Stomach (tissue), 19 donors: ENCODE measurements at places on chromosomes 16 and 17. TPM values are rescaled to one million over a fixed set of nuclear protein-coding genes. Genes with fewer than 3 reads are reported as not detected.

- no peaks in the 10 kb centered on the region for H3K4me1 ChIP-seq
- no peaks in the 10 kb centered on the region for H3K27me3 ChIP-seq
- no peak overlapping the region for H3K27ac ChIP-seq
- no peaks in the 10 kb centered on the region for H3K36me3 ChIP-seq
These were observed 18.0 kb downstream of the HS3ST3B1 start for GRCh38 chr17:14318918-14319205.

Gene CKLF
- total RNA-seq: 35.7 TPM

- DNase-seq: no peak
- H3K36me3 ChIP-seq: peaks cover 86% of the 10 kb centered on the region
- no peak overlapping the region for H3K4me3 ChIP-seq
- H3K4me1 ChIP-seq: no peaks in the 10 kb centered on the region
- no peak overlapping the region for H3K27ac ChIP-seq
These were observed 11.9 kb upstream of the TEDC2 start for GRCh38 chr16:2447920-2448583.

- peak; percentile 94 for DNase-seq
- peak within 1 kb of the TSS; percentile 67 for H3K27ac ChIP-seq
- peaks cover 35% of the 10 kb centered on the region for H3K4me1 ChIP-seq
- no peaks in the 10 kb centered on the region for H3K27me3 ChIP-seq
- H3K36me3 ChIP-seq: peaks cover 44% of the 10 kb centered on the region
- peak within 1 kb of the TSS; percentile 87 for H3K4me3 ChIP-seq
These were observed at the start of the genes NUDT21 and OGFOD1 for GRCh38 chr16:56450986-56451752. TSS of gene NUDT21 (minus strand) at chr16:56451332. CDS start at chr16:56451202, 130 bp downstream. TSS of gene OGFOD1 (plus strand) at chr16:56451554. CDS start at chr16:56451613, 59 bp downstream.

DNA sequence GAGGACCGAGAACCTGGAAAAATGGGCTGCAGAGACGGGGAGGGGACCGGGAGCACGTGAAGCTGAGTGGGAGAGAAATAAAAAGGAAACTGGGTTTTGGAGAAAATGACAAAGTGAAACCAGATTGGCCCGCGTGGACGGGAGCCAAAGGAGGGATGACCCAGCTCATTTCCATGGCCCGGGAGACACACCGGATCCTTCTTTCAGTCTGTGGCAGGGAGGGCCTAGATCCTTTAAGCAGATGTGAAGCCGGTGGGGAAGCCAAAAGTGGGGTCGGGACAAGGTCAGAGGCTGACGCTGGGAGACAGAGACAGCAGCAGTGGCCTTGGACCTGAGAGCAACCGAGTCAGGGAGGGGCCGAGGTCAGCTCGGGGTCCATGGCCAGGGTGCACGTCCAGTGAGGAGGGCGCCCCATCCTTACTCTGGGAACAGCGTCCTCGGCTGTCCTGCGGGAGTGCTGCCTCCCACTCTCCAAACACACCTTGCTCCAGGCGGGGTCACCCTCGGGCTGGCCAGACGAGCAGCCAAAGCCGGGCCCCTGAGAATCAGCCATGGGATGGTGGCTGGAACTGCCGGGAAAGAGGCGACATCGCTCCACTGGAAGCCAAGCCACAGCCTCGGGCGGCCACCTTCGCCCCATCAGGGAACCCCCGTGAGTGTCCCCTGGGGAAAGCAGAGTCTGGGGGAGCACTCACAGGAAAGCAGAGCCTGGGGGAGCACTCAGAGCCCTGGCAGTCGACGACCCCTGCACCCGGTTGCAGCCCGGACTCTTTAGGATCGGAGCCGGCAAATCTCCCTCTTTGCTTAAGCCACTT is 17.3 kb downstream of the CA5A start:
- no peak for DNase-seq
- H3K4me1 ChIP-seq: no peaks in the 10 kb centered on the region
- H3K36me3 ChIP-seq: no peaks in the 10 kb centered on the region
- H3K4me3 ChIP-seq: no peak overlapping the region
- no peak overlapping the region for H3K27ac ChIP-seq

Gene AURKB
- 1.1 TPM for total RNA-seq

- no peak for DNase-seq
- H3K27me3 ChIP-seq: no peaks in the 10 kb centered on the region
- no peaks in the 10 kb centered on the region for H3K36me3 ChIP-seq
These were observed 23.4 kb upstream of the SEC14L1 start for GRCh38 chr17:77117415-77117814.

Gene GPT2
- 29.2 TPM for total RNA-seq

- H3K4me3 ChIP-seq: no peak overlapping the region
- H3K4me1 ChIP-seq: no peaks in the 10 kb centered on the region
- H3K27ac ChIP-seq: peak overlapping the region; percentile 52
- H3K27me3 ChIP-seq: no peaks in the 10 kb centered on the region
- H3K36me3 ChIP-seq: no peaks in the 10 kb centered on the region
These were observed 33.4 kb upstream of the MMD start for GRCh38 chr17:55454906-55455474.

DNA sequence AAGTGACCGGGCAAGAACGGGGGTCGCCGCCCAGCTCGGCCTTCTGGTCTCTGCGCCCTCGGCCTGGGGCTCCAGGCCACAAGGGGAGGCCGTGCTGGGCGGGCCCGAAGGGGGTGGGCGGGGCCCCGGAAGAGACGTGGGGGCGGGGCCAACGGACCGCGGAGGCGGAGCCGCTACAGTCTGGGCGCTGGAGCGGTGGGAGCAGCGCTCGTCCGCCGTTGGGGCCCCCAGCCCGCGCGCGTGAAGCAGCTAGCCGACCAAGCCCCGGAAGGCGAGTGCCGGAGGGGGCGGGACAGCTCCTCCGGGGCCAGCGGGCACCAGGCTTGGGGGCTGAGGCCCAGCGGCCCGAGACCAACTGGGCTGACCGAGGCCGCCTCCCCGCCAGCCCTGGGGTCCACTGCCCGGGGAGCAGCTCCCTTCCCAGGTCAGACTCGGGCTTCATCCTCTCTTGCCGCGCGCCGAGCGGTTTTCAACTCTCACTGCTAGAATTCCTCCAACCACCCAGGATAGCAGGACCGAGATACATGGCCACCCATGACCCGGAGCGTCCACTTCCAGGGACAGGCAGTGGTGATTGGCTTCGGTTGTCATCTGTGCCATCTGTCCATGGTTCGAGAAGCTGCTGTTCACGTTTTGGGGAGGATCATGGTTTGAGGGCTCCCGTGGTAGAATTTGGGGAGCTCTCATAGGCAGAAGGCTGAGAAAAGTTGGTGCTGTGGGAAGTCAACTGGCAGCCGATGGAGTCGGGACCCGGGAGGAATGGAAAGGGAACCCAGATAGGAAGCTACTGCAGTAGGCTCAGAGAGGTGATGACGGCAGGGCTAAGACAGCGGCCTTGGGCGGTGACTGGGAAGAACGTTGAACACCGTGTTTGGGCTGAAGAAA is 44.6 kb upstream of the LCMT1 start:
- H3K36me3 ChIP-seq: no peaks in the 10 kb centered on the region
- peak; percentile 95 for DNase-seq
- H3K4me1 ChIP-seq: peaks cover 18% of the 10 kb centered on the region
- peak overlapping the region; percentile 92 for H3K27ac ChIP-seq
- H3K4me3 ChIP-seq: peak overlapping the region; percentile 59

GRCh38 chr17:19386974-19387920 is at the start of gene MFAP4:
TSS of gene MFAP4 (minus strand) at chr17:19387190. CDS start at chr17:19387155, 35 bp downstream.
- peak within 1 kb of the TSS; percentile 19 for H3K4me3 ChIP-seq
- peak within 1 kb of the TSS; percentile 57 for H3K27ac ChIP-seq
- peaks cover 29% of the 10 kb centered on the region for H3K36me3 ChIP-seq
- no peak for DNase-seq
- peaks cover 73% of the 10 kb centered on the region for H3K4me1 ChIP-seq

DNA sequence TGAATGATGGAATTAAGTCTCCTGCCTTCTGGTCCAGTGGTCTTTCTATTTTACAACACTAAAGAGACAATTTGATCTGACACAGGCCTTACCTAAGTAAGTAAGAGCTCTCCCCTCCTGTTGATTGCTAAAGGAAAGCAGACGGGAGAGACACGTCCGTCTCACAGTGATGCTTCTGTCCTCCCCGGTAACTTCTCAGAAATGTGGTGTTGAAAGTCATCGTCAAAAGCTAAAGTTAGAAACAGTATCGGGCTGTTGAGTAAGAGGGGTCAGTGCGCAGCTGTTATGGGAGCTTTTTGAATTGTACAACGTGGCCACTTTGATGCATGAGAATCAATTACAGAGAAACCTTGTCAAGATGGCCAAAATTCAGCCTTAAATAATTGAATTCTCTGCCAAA is 1.9 kb upstream of the RBFOX1 start:
- no peak for DNase-seq
- no peak overlapping the region for H3K27ac ChIP-seq
- no peaks in the 10 kb centered on the region for H3K27me3 ChIP-seq
- no peaks in the 10 kb centered on the region for H3K4me1 ChIP-seq
- H3K36me3 ChIP-seq: no peaks in the 10 kb centered on the region
- no peak overlapping the region for H3K4me3 ChIP-seq

Gene SDR42E1
- 0.58 TPM for total RNA-seq

GRCh38 chr16:68013440-68013839 is 2.3 kb downstream of the DPEP2NB start:
- H3K27me3 ChIP-seq: no peaks in the 10 kb centered on the region
- no peak overlapping the region for H3K27ac ChIP-seq
- DNase-seq: no peak
- H3K4me3 ChIP-seq: no peak overlapping the region
- no peaks in the 10 kb centered on the region for H3K4me1 ChIP-seq

Gene CCDC43
- 1.8 TPM for total RNA-seq

GRCh38 chr16:78956859-78957258 is 643.7 kb downstream of the MAF start:
- H3K4me3 ChIP-seq: no peak overlapping the region
- no peaks in the 10 kb centered on the region for H3K27me3 ChIP-seq
- no peak overlapping the region for H3K27ac ChIP-seq
- H3K4me1 ChIP-seq: no peaks in the 10 kb centered on the region
- DNase-seq: no peak

DNA sequence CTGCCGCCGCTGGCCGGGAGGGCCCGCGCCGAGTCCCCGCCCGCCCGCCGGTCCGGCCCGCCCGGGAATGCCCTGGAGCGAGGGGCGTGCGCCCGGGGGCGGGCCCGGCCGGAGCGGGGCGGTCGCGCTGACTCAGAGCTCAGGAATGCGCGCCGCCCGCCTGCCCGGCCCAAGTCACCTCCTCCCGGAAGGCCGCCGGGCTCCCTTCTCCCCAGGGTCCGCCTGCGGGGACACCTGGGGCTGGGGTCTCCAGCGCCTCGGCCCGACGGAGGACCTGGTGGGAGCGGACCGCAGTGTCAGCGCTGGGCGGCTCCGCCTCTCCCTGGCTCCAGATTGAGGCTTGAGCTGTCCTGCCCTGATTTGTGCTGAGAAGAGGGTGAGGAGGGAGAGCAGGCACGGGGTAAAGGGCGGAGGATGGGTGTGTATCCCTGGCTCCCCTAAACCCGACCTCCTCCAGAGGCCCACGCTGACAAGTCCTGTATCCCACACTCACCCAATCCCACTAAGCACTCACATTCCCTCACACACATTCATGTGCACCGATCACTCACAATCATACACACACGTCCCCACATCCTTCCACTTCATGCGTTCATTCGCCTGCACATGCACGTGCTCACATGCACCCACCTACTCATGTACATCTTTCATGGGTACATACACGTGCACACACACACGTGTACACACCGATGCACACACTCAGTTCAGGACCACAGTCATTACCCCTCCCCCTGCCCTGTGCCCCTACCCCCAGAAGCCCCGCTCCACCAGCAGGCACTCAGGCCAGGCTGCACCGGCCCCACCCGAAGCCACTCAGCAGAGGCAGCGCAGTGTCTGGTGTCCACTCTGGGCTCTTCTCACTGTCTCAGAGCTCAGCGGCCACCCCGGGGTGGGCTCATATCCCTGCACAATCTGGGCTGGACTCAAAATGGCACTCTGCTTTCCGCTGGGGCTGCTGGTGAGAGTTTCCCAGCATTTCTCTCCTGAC is at the start of gene RHBDF1:
RHBDF1 (minus strand) TSS at position 71 of the 988 bp plus-strand sequence. CDS start 7,616 bp downstream, outside the sequence.
- peaks cover 51% of the 10 kb centered on the region for H3K4me1 ChIP-seq
- H3K4me3 ChIP-seq: peak within 1 kb of the TSS; percentile 57
- no peaks in the 10 kb centered on the region for H3K36me3 ChIP-seq

Gene TMIGD1
- not detected for total RNA-seq

Gene MAFG
- total RNA-seq: 27.1 TPM

Gene MYADML2
- not detected for total RNA-seq

- no peak overlapping the region for H3K27ac ChIP-seq
- H3K4me1 ChIP-seq: no peaks in the 10 kb centered on the region
- DNase-seq: no peak
- H3K36me3 ChIP-seq: no peaks in the 10 kb centered on the region
These were observed 27.3 kb upstream of the GPRC5B start for GRCh38 chr16:19911747-19912454.

DNA sequence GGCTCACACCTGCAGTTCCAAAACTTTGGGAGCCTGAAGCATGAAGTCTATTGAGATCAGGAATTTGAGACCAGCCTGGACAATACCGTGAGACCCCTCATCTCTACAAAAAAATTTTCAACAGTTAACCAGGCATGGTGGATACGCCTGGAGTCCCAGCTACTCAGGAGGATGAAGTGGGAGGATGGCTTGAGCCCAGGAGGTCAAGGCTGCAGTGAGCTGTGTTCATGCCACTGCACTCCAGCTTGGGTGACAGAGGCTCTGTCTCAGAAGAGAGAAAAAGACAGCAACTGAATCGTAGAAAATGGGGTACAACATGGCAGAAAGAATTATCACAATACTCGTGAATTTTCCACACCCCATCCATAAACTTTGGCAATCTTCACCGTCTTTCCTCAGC is 3.2 kb downstream of the CRK start:
- H3K27me3 ChIP-seq: no peaks in the 10 kb centered on the region
- no peak overlapping the region for H3K4me3 ChIP-seq
- no peak for DNase-seq
- peaks cover 39% of the 10 kb centered on the region for H3K4me1 ChIP-seq
- no peaks in the 10 kb centered on the region for H3K36me3 ChIP-seq

DNA sequence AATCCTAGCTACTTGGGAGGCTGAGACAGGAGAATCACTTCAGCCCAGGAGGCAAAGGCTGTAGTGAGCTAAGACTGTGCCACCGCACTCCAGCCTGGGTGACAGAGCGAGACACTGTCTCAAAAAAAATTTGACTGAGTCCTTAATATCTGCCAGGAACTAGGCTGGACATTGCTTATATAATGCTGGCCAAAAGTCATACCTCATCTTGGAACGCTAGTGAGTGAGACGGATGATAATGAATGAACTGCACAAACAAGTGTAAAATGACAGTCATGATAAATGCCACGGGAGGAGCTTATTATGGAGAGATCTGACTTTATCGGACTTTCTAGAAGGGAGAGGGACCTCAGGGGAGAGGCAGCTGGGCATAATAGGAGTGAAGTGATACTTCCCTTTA is 327.6 kb downstream of the SHISA9 start:
- no peak for DNase-seq
- H3K36me3 ChIP-seq: no peaks in the 10 kb centered on the region
- H3K27me3 ChIP-seq: no peaks in the 10 kb centered on the region
- H3K4me3 ChIP-seq: no peak overlapping the region

Gene CDH11
- total RNA-seq: 4.1 TPM

DNA sequence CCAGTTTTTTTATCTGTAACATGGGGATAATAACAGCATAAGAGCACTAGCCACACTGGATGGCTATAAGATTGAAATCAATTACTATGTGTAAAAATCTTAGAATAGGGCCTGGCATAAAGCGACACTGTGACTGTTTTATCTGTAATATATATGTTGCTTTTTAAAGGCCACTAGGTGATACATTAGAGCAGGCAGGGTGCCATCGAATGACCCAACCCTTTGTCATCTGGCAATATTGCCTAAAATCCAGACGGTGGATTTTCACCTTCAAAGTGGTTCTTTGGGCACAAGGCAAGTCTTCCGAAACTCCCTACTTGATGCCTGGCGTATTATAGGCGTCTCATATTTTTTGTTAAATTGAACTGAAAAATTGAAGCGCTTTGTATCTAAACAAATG is 69.1 kb downstream of the PRKCA start:
- no peak for DNase-seq
- no peak overlapping the region for H3K27ac ChIP-seq
- peaks cover 36% of the 10 kb centered on the region for H3K4me1 ChIP-seq
- no peaks in the 10 kb centered on the region for H3K27me3 ChIP-seq

- H3K36me3 ChIP-seq: peaks cover 100% of the 10 kb centered on the region
- H3K27ac ChIP-seq: peak overlapping the region; percentile 9
- H3K27me3 ChIP-seq: no peaks in the 10 kb centered on the region
- H3K4me3 ChIP-seq: no peak overlapping the region
- peaks cover 21% of the 10 kb centered on the region for H3K4me1 ChIP-seq
These were observed 8.2 kb downstream of the VPS4A start for GRCh38 chr16:69319381-69319780.
